Tibial nerve (tissue), 4 donors: ENCODE measurements at places on chromosomes 2 and 18.

GRCh38 chr2:230899287-230899686 lies 25.8 kb downstream of the GPR55 start:
- no peak for DNase-seq

DNA sequence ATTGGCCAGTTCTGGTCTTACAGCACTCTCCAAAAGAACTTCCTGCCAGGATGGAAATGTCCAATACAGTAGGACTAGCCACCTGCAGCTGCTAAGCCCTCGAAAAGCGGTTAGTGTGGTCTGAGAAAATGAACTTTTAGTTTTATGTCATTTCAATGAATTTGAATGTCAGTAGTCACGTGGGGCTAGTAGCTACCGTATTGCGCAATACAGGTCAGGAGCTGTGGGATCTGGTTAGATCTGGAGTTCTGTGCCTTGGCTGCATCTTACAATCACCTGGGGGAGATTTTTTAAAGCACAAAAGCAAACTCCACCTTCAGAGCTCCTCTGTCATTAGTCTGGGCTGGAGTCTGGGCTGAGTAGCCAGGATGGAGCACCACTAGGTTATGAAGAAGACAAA lies 35.9 kb downstream of the C1QL2 start:
- DNase-seq = no peak

- no peak for DNase-seq
Measured at GRCh38 chr2:237200462-237200861, 114.8 kb downstream of the COPS8 start.

DNA sequence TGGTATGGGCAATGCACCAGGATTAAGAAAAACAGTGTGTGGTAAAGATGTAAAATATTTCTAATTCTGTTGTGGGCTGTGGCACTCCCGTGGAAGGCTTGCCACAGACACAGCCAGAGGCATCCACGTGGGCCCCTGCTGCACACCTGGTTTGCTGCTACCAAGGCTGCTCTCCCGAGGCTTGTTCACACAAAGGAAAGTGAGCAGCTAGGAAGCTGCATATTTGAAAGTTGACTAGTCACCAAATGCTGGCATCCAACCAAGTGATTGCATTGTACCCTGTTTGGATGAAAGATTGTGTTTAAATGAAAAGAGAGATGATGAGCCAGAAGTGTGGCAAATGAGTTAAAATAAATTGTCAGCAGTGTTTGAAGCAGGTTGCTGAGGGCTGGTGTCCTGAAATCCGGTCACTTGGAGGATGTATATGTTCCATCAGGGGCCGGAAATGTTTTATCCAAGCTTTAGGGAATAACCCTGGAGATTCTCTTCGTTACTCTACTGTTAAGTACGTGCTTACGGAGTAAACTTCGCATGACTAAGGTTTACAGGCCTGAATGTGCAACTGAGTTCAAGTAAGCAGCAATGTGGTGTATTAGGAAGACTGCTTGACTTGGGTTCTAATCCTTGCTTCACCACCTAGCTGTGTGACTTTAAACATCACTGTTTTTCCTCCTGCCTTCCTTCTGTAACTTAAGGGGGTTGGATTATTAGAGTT lies 86.1 kb downstream of the MSH2 start:
- peak; percentile 7 for DNase-seq

DNA sequence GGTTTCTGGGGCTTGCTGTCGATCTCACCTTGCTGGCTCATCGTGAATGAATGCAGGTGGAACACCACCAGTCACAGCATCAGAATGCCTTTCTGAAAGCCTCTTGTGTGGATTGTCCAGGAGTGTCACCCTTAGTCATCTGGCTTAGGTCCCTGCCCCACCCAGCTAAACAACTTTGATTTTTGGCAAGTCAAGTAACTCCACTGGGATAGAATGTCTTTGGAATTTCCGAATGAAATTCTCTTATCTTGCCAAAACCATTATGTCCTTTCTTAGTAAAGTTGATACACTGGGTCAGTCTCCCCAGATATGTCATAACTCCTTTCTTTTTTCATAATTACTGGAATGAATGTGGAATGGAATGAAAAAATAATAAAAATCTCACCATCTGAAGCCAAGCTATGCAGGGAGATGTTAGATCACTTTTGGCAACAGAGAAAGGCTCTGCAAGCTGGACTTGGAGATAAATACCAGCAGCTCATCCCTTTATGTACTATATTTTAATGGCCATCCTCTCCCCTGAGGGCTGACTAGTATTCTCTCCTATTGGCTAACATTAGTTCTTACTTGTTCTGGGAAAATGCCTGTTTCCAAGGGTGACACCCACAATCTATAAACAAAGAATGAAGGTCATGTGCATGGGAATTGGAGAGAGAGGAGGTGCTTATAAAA lies 35.4 kb downstream of the INSIG2 start:
- no peak for DNase-seq

DNA sequence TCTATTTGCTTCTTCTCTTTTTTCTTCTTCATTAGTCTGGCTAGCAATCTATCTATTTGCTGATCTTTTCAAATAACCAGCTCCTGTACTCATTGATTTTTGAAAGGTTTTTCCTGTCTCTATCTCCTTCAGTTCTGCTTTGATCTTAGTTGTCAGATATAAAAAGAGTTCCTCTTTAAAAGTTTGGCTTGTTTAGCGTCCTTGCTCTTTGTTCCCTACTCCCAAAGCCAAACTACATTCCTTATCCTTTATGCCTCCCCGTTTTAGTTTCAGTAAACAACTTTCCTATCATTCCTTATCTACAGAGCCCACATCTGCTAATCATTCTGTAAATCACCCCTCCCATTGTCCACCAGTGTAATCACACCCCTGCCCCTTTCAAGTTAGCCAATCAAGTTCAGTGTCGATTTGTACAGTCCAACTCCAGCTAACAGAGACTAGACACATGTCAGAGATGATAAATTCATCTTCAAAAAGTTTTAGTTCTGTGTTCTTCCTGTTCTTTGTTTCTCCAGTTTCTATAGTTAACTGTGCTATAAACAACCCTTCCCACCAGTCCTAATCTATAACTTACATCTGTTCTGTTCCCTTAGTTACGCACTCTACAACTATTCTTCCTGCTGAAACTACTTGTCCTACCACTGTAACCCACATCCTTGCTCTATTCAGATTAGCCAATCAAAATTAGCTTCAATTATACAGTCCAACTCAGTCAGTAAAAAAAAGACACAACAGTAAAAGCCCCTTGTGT lies 44.4 kb downstream of the TFPI start:
- DNase-seq = no peak

DNA sequence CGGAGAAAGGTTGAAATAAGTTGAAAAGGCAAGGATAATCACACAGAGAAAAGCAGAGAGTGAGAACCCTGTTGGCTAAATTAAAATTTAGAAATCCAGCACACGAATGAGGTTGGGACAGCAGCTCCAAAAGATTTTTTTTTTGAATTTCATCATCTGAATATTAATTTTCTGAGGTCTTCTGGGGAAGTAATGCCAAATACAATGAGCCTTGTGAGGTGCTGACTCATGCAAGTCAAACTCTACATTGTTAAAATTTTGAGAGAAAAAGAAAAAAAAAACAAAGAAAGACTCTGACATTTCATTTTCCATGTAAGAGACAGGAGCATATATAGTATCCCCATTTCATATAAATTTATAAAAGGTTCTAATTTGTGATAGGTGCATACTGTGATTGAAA lies 614.2 kb upstream of the CDH2 start:
- no peak for DNase-seq

GRCh38 chr2:72689579-72690195 lies 136.1 kb downstream of the EXOC6B start:
- no peak for DNase-seq
